ENCODE measurements at places on chromosomes 11 and 22.

GRCh38 chr11:76918941-76919386, 58.2 kb downstream of the ACER3 start:
- DNase-seq, result no peak

DNA sequence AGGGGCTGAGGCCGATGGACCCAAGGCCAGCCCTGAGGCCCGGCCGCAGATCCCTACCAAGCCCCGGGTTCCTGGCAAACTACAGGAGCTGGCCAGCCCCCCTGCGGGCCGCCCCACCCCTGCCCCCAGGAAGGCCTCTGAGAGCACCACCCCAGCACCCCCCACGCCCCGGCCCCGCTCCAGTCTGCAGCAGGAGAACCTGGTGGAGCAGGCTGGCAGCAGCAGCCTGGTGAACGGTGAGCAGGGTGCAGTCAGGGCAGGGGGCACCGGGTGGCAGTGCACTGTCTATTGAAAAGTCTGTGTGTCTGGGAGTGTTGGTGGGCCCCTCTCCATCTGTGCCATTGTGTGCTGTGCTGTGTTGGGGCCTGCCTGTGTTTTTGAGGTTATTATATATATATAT, 16.1 kb downstream of the MICALL1 start:
- DNase-seq, result no peak

GRCh38 chr22:29871684-29872083, 11.3 kb upstream of the MTMR3 start:
- DNase-seq, result no peak

- no peak for DNase-seq
Observed at GRCh38 chr11:65330544-65330943, 3.1 kb upstream of the DPF2 start.

GRCh38 chr11:36399236-36399635, 103.1 kb downstream of the PRR5L start:
- DNase-seq, result no peak

DNA sequence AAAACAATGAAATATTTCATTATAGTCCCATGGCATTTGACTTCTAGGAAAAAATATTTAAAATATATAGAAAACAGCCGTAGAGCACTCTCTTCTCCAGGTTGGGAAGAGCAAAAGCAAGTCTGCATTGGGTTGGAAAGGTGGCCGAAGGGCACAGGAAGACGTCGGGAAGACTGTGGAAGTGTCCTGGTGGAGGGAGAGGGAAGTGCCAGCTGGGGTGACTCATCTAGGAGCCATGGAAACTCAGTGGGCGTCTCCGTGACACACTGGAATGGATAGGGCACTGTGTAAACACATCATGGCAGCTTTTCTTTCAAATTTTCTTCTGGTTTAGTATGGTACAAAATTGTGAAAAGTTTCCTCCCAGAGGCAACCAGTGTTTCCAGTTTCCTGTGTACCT, 12.7 kb downstream of the GTPBP1 start:
- DNase-seq, result no peak

DNA sequence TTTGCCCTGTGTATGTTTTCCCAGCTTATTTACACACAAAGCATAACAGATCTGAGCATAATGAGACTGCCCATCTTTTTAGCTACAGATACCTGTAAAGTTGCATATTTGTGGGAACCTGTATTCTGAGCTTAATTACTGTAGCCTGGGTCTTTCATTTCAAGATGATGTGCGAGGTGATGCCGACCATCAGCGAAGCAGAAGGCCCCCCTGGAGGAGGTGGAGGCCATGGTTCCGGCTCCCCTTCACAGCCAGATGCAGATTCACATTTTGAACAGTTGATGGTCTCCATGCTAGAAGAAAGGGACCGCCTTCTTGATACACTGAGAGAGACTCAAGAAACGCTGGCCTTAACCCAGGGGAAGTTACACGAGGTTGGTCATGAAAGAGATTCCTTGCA, 1.5 kb downstream of the PPFIA1 start:
- DNase-seq, result no peak

DNA sequence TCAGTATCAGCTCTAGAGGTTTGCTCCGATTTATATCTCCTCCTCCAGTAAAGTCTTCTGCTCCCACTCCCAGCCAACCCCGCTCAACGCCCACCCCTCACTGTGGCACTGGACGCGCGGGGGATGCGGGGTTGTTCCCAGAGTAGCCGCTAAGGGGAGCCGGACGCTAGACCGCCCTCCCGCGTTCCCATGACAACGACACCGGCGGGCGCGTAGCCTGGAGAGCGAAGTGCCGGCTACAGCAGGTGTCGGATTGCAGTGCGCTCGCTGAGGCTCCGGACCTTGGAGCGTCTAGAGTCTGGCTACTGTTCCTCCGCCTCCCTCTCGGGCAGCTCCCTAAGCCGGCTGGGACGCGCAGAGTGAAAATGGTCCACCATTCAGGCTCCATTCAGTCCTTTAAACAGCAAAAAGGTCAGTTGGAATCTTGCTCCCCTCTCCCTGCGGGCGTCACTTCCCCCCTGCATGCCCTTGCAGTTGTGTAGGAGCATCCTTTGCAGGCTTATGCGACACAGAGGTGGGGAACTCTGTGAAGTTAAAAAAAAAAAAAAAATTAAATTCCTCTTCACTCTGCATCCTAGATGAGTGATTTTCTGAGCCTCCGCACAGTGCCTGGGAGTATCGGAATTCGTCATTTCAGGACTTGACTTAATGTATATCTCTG, at the start of gene ANO3:
Gene ANO3, plus strand, starts transcription at position 220 of the 661 bp plus-strand sequence. Its CDS starts 146 bp downstream, at position 366.
- DNase-seq, result peak; percentile 18

- no peak for DNase-seq
Observed at GRCh38 chr22:24046024-24046423, 34.9 kb downstream of the CABIN1 start.

DNA sequence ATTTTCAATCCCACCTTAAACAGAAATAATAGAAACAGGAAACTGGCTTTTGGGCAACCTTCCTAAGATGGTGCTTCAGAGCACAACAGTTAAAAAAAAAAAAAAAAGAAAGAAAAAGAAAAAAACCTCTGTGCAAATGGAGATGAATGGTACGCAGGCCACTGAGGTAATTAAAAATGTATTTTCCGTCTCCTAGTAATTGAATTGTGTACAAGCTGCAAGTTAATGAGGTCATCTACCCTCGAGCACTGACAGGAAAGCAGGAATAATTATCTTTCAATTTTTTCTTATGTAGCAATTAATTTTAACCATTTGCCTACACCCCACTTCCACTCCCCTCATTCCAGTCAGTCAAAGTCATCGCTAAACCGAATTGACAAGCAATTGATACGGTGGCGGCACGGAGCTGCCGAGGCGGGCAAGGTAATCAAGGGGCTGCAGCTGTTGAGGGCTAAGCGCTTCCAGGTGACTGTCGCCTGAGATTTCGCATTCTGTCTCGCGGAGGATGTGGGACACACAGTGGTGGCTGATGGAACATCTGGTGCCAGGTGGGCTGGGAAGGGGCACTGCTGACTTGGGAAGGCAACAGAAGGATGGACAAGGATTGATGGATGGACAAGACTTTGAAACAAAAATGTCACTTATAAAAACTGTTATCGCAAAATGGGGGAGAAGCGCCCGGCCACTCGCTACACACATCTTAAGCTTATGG, 109.4 kb downstream of the RCN1 start:
- no peak for DNase-seq

Measured in GM18507 (cell line).